ENCODE measurements at places on chromosomes 6 and 20.

DNA sequence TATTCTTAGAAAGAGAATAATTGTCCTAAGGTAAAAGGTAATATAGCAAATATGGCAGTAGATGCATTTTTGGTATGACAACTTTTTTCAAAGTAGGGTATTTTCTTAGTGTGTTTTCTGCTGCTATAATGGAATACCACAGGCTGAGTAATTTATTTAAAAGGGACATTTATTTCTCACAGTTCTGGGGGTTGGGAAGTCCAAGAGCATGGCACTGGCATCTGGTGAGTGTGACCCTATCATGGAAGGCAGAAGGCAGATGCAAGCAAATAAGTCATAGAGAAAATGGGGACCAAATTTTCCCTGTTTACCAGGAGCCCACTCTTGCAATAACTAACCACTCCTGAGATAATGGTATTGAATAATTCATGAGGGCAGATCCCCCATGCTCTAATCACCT is 922.5 kb upstream of the MAN1A1 start:
- DNase-seq, result no peak

GRCh38 chr6:93454533-93454932 is 35.2 kb upstream of the EPHA7 start:
- DNase-seq, result no peak

GRCh38 chr6:170082067-170082466 is 208.8 kb downstream of the DLL1 start:
- DNase-seq, result no peak

- no peak for DNase-seq
These were observed 109.9 kb downstream of the SLC24A3 start for GRCh38 chr20:19322061-19322985.

DNA sequence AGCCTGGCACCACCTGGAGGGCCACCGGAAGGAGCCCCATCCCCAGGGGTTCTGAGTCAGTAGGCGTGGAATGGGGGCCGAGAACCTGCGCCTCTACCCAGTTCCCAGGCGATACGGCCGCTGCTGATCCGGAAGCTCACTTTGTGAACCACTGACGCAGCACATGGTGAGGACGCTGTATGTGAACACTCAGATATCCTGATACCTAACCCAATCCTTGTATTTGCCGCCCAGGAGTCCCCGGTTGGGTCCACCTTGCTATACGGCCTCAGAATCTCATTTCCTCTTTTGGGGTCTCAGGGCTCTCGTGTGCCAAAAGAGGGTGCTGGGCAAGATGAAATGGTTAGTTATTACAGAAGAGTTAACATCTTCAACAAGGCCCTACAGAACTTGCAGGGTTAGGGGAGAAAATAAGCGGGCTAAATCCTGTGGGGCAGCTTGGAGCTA is 604 bp upstream of the RAB5IF start:
- DNase-seq, result peak; percentile 95

GRCh38 chr6:105095139-105095538 is 84.7 kb downstream of the POPDC3 start:
- no peak for DNase-seq

DNA sequence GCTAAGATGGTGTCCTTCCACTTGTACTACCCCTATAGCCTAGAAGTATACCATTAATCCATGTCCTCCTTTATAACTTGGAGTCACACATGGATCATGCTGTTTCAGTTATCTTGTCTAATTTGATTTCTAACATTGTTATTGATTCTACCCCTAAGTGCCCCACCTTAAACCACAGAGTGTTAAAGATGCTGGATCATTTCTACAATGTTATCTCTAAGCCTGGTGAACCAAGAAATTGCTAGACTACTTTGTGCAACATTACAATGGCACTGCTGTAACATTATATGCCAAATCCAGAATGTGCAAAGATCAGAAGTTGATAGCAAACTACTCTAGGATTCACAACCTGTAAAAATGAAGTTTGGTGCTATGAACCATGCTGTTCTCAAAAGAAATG is 1.7 kb downstream of the CGA start:
- DNase-seq, result no peak

DNA sequence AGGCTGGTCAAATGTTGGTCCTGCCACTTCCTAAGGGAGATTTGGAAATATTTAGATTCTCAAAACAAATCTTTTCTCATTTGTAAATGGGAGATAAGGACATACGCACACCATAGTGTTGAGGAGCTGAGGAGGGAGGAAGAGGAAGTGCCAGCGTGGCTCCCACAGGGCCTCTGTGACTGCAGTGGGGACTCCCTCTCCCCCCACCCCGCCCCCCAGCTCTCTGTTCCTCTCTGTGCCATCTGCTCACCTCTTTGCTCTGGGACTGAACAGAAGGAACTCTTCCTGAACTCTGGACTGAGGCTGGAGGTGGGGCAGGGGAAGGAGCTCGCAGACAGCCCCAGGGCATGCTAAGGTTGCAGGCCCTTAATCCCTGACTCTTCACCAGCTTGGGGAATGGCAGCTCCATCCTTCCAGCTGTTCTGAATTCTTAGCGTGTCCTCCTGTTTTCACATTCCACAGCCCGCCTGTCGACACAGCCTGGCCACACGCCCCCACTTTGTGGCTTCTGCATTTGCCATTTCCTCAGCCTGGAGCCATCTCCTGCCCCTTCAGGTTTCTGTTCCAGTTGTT is 11.4 kb downstream of the DDX27 start:
- no peak for DNase-seq

GRCh38 chr6:164048840-164049516 is 634.5 kb downstream of the QKI start:
- DNase-seq, result no peak

DNA sequence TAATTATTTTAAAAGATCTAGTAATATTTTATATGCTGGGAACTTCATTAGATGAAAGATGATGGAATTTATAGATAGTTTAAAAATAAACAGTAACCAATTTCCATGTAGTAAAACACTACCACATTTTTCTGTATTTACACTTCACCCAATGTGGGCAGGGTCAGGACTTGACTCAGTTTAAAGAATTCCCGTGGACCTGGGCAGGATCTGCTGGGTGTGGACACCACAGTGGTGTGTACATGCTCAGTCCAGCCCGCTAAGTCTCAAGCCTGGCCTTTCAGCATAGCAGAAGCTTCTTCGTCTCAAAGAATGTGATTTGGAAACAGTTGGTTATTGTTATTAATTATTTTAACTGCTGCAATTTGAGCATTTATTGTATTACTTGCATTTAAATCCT is 364.2 kb downstream of the SYNE1 start:
- DNase-seq, result no peak

- DNase-seq, result no peak
These were observed 40.0 kb downstream of the PLAGL2 start for GRCh38 chr20:32167552-32167951.

DNA sequence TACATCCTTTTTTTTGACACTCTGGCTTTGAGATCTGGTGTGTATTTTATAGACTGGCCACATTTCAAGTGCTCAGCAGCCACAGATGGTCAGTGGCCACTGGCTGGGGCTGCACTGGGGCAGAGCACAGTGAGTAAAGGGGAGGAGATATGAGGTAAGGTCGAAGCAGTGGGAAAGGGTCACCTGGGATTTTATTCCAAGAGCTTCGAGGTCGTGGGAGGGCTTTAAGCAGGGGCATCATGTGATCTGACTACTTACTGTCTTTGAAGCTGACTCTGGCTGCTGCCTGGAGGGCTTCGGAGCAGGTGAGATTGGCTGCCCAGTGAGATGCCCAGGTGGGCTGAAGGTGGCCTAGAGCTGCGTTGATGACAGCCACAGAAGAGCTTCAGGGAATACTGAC is 6.7 kb downstream of the C20orf203 start:
- DNase-seq, result no peak

DNA sequence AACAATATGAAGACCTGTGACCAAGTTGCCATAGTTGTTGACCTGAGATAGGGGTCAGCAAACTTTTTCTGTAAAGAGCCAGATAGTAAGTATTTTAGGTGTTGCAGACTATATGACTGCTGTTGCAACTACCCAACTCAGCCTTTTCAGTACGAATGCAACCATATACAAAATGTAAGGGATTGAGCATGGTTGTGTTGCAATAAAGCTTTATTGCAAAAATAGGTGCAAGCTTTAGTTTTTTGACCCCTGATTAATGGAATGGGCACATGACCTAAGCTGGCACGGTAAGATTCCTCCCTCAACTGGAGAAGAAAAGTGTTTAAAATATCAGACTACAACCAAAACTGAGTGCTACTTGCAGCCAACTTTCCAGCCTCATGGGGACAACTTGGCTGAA is 17.3 kb upstream of the EPM2A start:
- DNase-seq, result no peak

DNA sequence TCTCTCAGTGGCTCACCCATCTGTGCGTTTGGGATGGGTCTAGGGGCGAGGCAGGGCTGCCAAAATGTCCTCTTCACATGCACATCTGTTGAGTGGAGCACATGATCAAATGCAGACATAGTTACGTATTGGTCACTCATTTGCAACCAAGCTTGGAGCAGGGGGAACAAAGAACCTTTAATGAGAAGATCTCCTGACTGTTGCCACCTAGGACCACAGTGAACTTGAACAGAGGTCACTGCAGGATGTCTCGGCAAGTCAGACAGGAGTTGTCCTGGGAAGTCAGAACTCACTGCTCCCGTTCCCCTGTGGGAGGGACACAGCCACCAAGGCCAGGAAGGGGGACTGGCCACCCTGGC is 73.4 kb downstream of the SSR1 start:
- DNase-seq, result no peak

DNA sequence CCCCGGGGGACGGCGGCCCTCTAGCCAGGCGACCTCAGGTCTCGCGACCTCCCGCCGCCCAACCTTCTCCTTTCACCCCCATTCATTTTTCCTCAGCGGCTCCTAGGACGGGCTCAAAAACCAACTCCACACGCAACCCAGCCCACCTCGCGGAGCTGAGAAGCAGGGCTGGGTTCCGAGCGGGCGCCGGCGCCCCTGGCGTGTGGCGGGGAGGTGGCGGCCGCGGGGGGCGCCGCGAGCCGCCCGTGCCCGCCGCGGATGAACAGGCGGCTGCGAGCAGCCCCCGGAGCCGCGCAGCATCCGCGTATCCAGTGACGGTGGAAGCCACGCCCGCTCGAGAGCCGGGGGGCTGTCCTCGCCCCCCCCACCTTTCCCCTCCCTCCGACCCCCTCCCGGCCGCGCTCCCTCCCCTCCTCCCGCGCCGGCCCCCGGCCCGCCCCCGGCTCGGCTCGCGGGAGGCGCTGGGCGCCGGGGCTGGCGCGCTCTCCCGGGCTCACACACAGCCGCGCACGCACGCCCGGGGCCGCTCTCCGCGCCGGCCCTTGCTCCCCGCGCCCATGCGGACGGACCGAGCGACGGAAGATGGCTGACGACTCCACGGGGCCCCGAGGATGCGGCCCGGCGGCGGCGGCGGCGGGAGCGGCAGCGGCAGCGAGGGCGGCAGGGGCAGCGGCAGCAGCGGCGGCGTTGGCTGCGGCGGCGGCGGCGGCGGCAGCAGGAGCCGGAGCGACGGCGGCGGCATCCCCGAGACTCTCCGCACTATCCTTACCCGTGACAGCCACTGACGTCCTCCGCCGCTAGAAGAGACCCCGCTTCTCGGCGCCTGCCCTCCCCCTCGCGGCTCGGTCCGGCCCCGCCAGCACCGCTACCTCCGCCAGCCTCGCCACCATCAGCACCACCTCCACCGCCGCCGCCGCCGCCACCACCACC is at the start of gene SOBP:
Gene SOBP (plus strand): TSS at position 482 of the 930 bp plus-strand sequence. CDS start 500 bp downstream, outside the sequence.
- peak; percentile 38 for DNase-seq

Measured in GM12865 (cell line).